Activated T-cell treated with anti-CD3 and anti-CD28 coated beads for 24 hours (primary cell): ENCODE measurements at places on chromosomes 13 and 19.

DNA sequence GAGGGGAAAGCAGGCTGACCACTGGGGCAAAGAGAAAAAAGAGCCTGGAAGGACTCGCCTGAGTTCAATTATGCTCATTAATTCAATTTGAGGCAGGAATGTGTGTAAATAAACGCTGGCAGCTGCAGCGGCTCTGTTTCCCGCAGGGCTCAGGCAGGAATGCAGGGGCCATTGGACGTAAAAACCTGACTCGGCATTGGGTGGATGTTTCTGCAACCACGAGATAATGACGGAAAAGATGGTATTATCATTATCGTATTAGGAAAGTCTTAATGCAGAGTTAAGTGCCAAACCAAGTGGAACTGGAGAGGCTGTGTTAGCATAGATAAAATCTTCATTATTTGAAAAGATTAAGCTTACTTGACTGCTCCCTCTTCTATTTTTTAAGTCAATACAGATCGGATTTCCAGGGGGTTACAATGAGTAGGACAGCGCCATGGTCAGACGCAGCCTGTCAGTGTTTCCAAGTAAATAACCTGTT, 169.8 kb downstream of the SHISA2 start:
- DNase-seq: no peak

DNA sequence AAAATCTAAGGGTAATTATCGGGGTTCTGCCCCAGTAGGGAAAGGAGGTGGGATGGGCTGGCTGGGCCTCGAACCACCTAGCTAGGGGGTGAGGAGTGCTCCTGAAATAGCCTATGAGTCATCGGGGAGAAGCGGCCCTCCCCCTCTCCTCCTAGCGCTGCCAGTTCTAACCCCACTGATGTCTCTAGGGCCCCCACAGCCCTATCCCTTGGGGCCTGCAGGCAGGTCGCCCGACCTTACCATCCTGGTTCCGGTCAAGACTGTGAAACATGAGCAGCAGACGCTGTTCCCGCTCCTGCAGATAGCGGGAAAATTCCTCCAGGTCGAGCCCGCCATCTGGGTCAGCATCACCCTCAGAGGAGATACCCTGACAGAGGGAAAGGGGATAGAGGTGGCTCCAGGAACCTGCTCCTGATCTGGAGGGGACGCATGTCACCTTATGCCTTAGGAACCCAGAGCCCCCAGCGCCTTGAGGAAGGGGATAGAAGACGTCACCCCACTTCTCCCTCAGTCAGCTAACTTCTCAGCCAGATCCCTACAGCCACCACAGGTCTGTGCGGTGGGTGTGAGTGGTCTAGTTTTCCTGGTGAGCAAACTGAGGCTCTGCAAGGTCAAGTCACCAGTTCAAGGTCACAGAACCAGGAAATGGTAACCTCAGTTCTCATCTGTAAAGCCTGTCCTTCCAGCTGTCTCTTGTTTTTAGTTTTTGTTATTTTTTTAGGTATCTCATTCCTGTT, 1.5 kb downstream of the SLC25A23 start:
- no peak for DNase-seq

DNA sequence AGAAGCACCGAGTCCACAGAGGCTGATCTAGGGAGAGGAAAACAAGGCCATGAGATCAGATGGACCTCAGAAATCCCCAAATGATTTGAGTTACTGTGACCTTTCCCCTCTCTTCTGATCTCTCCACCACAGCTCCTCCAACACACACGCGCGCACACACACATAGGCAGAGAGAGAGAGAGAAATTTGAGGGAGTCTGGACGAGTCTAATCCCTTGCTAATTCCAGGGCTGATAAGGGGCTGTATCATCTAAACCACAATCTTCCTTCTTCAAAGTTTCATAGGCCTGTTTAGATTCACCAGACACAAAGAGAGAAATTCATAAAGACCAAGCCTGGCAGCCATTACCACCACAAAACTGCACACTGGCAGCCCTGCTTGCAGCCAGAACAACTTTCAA, 8.6 kb downstream of the ZFP82 start:
- DNase-seq: no peak

- DNase-seq: no peak
Measured at GRCh38 chr19:3818918-3819317, 32.7 kb upstream of the MATK start.

DNA sequence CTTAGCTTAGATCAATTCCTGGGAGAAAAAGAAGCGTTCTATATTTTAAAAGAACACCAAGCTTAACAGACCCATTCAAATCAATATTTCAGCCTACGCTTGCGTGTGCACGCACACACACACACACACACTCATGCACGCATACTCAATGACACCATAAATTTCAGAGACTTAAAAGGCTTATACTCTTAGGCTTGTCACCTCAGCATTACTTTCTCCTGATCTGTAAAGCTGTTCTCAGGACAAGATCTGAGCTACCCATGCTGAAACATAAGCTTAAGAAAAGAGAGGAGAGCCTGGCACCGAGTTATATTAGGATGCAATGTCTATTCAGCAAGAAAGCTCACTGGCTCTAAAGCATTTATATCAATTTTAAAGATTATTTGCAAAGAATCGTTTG, 368.5 kb downstream of the FGF14 start:
- no peak for DNase-seq

GRCh38 chr13:51581148-51581820, 3.0 kb upstream of the WDFY2 start:
- no peak for DNase-seq

- peak; percentile 56 for DNase-seq
Measured at GRCh38 chr13:42405665-42406390, 133.9 kb downstream of the AKAP11 start.

DNA sequence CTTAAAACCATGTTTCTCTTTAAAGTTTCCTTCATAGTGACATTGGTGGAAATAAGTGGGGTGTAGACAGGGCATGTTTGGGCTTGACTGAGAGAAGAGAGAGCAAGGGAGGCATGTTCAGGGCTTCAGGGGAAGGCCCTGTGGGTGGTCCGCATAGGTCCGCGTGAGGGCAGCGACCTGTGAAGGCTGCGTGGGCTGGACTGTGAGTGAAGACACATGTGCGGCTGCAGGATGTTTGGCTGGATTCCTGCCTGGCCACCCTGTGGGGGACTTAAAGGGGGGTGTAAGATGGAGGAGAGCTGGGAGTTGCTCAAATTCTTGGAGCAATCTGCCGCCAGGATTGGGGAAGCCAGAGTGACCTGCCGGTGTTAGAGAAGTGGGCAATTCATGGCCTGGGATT, 23.8 kb upstream of the KLF12 start:
- DNase-seq: no peak

DNA sequence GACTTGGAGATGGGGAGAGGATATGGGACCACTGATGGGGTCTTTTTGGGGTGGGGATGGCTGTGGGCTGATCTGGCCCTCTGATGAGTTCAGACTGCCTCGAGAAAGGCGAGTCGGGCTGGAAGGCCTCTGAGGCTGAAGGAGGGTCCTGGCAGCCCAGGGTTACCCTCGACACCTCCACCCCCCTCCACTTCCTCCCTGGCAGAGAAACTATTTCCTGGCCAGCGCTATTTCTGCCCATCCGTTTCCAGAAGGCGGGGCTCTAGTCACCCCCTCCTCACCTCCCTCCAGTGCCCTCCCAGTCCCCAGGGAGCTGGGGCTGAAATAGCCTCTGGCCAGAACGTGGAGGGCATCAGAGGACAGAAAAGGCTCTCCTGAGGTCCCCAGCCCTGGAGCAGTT, 9.7 kb downstream of the EXOC3L2 start:
- DNase-seq: no peak

- no peak for DNase-seq
Measured at GRCh38 chr19:15159251-15159650, 41.5 kb downstream of the NOTCH3 start.
